ENCODE measurements at places on chromosomes 2 and 18.

- no peak for DNase-seq
These were observed 100.0 kb upstream of the PKDCC start for GRCh38 chr2:41947701-41948396.

DNA sequence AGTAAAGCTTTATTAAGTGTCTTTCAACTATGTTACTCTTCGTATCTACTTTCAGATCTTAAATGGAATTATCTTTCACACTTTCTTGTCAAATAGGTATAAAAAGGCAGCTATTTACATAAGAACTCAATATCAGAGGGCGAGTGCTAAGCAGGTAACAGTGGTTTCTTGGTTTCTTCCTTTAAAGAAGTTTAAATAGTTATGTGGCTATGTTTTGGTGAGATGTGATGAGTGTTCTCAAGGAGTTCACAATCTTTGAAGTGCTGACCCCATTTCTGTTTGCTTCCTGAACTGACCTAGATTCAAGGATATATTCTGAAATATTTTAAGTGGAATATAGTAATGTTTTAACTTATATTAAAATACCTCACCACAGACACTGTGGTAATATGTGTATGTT, 161.9 kb downstream of the DPP4 start:
- no peak for DNase-seq

GRCh38 chr18:33699372-33699771, 121.4 kb downstream of the ASXL3 start:
- DNase-seq, result no peak

DNA sequence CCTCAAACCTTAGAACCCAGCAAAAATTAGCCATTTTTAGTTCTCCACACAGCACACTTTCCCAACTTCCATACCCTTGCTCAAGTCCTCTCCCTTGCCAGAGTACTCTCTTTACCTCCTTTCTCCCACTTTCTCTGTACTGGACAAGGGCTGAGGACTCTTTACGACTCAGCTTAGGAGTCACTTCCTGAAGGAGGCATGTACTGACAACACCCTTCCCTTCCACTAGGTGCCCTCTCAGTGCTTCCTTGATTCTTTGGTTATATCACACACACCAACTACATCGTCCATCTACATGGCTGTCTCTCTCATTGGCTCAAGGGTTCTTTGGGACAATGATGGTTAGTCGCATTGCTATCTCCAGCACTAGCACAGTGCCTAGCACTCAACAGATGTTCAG, 5.2 kb upstream of the C18orf63 start:
- no peak for DNase-seq

- no peak for DNase-seq
These were observed 443.3 kb downstream of the SOCS6 start for GRCh38 chr18:70732188-70732587.

GRCh38 chr18:30334781-30335180, 707.8 kb downstream of the DSC3 start:
- DNase-seq, result no peak

DNA sequence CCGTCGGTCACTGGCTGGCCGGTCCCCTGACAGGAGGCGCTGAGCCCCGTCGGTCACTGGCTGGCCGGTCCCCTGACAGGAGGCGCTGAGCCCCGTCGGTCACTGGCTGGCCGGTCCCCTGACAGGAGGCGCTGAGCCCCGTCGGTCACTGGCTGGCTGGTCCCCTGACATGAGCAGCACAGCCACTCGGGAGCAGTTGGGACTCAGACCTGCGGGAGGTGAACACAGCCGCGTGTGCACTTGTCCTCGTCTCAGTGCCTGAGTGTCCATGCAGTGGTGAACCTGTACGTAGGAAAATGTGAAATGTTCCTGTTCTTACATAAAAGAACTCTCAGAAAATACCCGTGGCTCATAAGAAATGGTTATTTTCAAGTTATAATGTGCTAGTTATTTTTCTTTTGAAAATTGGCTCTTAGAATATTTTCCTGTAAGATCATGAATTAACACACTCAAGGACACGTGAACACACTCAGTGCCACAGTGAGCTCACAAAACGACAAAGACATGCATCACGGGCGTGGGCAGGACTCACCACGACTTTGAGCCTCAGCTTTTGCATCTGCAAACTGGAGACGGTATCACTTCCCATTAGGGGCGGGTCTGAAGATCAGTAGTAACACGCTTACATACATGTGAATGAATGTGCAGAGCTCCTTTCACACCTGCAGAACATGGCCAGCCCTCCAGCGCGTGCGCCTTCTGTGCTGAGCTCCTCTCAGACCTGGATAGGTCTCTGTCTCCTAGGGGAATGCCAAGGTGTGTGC, 21.1 kb upstream of the NFATC1 start:
- no peak for DNase-seq

All from activated T-helper 1 cell treated with Interleukin-2 at 50 U/mL for 16 hours (primary cell).